ENCODE measurements at places on chromosomes 5 and 9. TPM values are rescaled to one million over a fixed set of nuclear protein-coding genes. Genes with fewer than 3 reads are reported as not detected.

The ECSCR gene
- 1.7 TPM for total RNA-seq

The FAM120A gene
- 82.3 TPM for total RNA-seq

The GRIN1 gene
- not detected for total RNA-seq

The BDP1 gene
- 15.2 TPM for total RNA-seq

The WNT8A gene
- total RNA-seq, result not detected

The IRX2 gene
- total RNA-seq, result 7.6 TPM

The TPM2 gene
- total RNA-seq, result 1,148 TPM

The EQTN gene
- total RNA-seq, result not detected

The GLIPR2 gene
- 4.6 TPM for total RNA-seq

The SLC6A18 gene
- total RNA-seq, result not detected

The ENHO gene
- total RNA-seq, result not detected

The GARIN3 gene
- not detected for total RNA-seq

The TNFSF15 gene
- total RNA-seq, result 1.4 TPM

The FBLL1 gene
- not detected for total RNA-seq

The KCNMB1 gene
- total RNA-seq, result 1.1 TPM

The LCN9 gene
- total RNA-seq, result not detected

The SLC4A9 gene
- 0.04 TPM for total RNA-seq

The ZNF169 gene
- 4.0 TPM for total RNA-seq

The PCDHGC3 gene
- 37.9 TPM for total RNA-seq

The CORO2A gene
- total RNA-seq, result 27.6 TPM

The TMEM174 gene
- not detected for total RNA-seq

The C9orf153 gene
- total RNA-seq, result not detected

The TRMO gene
- 25.2 TPM for total RNA-seq

The MPDZ gene
- 6.2 TPM for total RNA-seq

The MRRF gene
- 48.6 TPM for total RNA-seq

The RLN2 gene
- total RNA-seq, result not detected

The SLC1A1 gene
- 2.9 TPM for total RNA-seq

The PITX1 gene
- total RNA-seq, result 1,232 TPM

The ASS1 gene
- 61.4 TPM for total RNA-seq

The FSD1L gene
- 0.38 TPM for total RNA-seq

The PTGS1 gene
- 26.2 TPM for total RNA-seq

The DRD1 gene
- total RNA-seq, result 0.19 TPM

The PGM5 gene
- 4.5 TPM for total RNA-seq

The SHISAL2B gene
- total RNA-seq, result not detected

The ANKRD18B gene
- total RNA-seq, result 10.9 TPM

The FBP2 gene
- total RNA-seq, result not detected

The MTRR gene
- 24.5 TPM for total RNA-seq

The ALDH1B1 gene
- total RNA-seq, result 4.5 TPM

The SLC6A3 gene
- not detected for total RNA-seq

The RXFP3 gene
- total RNA-seq, result not detected

The GPR150 gene
- total RNA-seq, result not detected

The KIF20A gene
- total RNA-seq, result 13.7 TPM

The SLC6A19 gene
- not detected for total RNA-seq

The BARHL1 gene
- total RNA-seq, result not detected

The FAM200C gene
- total RNA-seq, result 3.2 TPM

The SPATA31C1 gene
- not detected for total RNA-seq

The MSX2 gene
- total RNA-seq, result 0.19 TPM

Measured in esophagus squamous epithelium (tissue), 5 donors.